ENCODE measurements at places on chromosomes 11 and 22.

- no peak for DNase-seq
These were observed 143.1 kb upstream of the SESN3 start for GRCh38 chr11:95374105-95374504.

DNA sequence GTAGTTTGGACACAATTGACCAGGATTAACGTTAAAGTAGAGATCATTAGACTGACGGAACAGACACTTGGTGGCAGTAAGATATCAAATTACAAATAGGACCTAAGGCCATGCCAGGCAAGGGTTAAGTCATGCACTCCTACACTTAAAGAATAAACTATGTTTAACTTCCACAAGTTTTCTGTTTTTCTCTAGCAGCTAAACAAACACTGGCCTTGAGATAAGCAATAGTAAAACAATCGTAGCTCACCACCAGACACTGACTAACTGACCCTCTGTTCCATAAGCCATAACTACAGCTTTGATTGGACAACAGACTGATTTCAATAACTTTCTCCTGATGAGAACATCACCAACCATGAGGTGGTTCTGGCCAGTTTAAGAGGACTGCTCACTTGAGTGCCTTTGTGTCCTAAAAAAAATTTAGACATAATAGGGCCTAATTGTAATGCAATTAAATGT, 2.0 kb upstream of the CEP126 start:
- no peak for DNase-seq

GRCh38 chr11:62398011-62398994, 20.5 kb upstream of the SCGB1A1 start:
- no peak for DNase-seq

- no peak for DNase-seq
These were observed 4.4 kb downstream of the CYB5R2 start for GRCh38 chr11:7668911-7669310.

GRCh38 chr11:128532572-128533091, 54.7 kb downstream of the ETS1 start:
- no peak for DNase-seq

- no peak for DNase-seq
These were observed 62.6 kb upstream of the OLFML1 start for GRCh38 chr11:7422544-7423331.

DNA sequence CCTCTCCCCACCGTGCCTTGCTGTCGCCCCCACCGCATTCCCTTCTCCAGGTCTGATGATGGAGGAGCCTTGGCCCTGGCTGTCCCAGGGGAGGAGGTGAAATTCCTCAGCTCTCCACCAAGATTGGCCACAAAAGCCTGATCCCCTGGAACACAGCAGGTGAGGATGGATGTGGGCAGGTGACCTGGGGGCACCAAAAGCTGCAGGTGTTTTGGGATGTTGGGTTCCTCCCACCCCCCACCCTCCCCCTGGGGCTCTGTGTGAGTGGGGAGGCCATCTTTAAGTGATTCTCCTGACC, 639 bp downstream of the TRIOBP start:
- DNase-seq, result no peak

- no peak for DNase-seq
These were observed 13.1 kb upstream of the RPL3 start for GRCh38 chr22:39332441-39333064.

GRCh38 chr11:33387996-33388395, 130.8 kb downstream of the HIPK3 start:
- no peak for DNase-seq

GRCh38 chr11:71420455-71421241, 27.5 kb downstream of the DHCR7 start:
- no peak for DNase-seq

DNA sequence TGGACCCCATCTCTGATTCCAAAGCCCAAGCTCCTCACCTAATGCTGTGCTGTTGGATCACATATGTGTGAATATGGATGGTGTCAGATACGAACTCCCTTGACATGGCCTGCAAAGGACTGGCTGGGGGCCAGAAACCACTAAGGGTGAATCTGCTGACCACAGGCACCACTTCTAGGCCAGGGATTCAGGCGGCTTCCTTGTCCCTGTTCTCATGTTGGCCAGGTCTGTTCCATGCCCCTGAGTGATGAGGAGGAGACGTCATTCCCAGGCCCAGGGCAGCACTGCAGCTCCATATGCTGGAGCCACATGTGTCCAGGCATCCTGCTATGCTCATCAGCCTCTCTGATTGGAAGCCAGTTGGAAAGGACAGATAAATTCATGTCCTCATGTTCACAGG, 130.0 kb upstream of the BDNF start:
- no peak for DNase-seq

DNA sequence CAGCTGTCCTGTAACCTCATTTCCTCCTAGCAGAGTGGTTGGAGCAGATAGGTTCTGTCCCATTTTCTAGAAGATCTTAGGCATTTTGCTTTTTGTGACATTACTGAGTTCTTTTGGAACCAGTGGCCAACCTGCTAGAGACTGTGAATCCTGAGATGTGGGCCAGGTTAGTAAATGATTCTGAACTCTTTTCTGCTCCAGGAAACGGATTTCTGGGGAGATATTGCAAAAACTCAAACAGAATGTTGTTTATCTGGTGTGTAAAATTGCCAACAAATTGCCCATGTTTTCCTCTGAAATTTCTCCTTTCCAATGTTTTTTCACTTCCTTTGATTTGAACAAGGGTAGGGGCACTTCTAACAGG, 32.7 kb downstream of the SLC6A5 start:
- DNase-seq, result no peak

- DNase-seq, result no peak
These were observed 562.5 kb downstream of the INSC start for GRCh38 chr11:15677181-15677580.

DNA sequence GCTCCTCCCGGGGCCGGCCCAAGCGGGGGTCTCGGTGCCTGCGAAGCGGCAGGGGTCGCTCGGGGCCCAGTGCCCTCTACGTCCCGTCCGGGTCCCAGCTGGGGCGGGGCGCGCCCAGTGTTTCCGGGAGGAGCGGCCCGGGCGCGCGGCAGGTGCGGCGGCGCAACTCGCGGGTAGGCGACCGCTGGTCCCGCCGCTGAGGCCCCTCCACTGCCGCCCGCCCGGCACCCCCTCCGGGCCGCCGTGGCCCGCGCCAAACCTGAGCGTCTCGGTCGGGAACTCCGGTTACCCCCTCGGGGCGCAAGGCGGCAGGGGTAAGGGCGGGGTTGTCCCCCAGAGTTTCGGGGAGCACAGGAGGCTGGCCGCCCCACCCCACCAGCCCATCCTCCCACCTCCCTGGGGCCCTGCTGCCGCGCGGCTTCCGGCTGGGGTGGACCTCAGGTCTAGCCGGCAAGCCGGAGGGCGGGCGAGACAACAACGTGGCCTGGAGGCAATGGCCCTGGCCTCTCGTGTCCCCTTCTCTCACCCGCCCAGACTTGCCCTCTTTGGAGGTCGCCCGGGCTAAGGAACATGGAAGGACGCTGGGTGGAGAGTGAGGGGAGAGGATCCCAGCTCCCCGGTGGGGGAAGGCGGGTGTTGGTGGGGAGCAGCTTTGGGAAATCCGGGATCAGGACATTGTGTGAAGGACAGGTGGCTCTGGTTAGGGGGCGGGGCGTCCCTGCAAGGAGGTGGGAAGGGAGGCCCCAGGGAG, 398 bp upstream of the CRACR2B start:
- no peak for DNase-seq

DNA sequence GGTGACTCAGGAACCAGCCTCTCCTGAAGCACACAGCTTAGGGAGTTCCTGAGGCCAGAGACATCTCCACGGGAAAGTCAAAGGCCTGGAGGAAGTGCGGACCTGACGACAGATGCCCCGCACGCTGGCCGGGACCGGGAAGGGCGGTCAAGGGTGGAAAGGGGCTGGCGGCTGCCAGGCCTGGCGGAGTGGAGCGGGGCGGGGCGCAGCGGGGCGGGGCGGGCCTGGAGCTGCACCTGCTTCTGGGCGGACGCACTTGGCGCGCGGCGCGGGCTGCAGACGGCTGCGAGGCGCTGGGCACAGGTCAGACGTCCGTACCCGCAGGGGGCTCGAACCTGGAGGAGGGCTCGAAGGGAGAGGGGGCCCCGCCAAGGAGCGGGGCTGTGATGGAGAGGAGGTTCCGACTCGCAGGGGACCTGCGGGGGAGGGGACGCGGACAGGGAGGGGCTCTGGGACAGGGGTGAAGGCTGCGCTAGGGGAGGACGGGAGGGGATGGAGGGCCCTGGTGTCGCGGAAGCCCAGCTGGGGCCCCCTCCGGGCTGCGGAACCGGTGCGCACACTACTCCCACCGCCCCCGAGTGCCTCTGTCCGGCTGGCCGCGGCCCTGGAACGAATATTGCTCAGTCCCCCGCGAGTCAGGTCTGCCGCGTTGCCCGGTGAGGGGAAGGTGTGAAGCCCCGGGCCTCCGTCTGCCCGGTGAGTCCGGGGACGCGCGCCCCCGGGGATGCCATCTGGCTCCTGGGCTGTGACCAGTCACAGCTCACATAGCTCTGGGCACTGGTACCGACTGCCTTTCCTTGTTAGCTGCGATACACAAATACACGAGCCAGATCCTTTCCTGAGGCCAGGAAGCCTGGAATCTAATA, at the start of gene TMEM45B:
TMEM45B (plus strand) TSS at position 253 of the 866 bp plus-strand sequence. CDS start 36,635 bp downstream, outside the sequence.
- no peak for DNase-seq

GRCh38 chr22:46777609-46777970, 15.1 kb downstream of the TBC1D22A start:
- no peak for DNase-seq

- DNase-seq, result no peak
These were observed 123.9 kb downstream of the CTNND1 start for GRCh38 chr11:57885298-57886050.

DNA sequence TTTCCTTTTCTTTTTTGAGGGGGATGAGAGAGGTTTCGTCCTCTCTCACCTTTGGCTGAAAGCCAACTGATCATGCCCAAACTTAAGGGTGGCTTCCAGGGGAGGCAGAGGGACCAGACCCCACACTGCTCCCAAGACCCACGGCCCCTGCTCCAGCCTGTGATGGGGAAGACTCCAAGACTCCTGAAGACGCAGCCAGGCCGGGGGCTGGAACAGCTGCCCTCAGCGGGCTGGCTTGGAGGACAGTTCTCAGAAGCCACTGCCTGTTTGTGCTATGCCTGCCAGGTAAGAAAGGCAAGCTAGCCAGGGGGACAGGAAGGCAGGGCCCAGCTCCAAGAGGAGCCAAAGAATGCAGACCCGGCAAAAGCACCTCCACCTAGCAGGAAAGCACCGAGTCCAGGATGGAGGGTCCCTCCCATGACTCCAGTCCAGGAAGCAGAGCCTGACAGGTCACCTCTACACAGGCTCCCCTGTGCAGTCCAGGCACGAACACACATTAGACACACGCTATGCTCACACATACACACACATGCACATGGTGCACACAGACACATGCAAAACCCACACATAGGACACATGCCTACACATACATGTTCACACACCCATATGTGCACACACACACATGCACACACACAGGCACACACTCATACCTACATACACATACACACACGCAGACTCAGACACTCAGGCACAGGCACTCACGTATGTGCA, 31.3 kb downstream of the GNB1L start:
- DNase-seq, result no peak

- DNase-seq, result no peak
These were observed 12.8 kb downstream of the ARAP1 start for GRCh38 chr11:72739240-72740059.

- DNase-seq, result peak; percentile 80
These were observed at the start of gene FRMD8 for GRCh38 chr11:65386307-65387140. FRMD8 (plus strand) TSS chr11:65386637; CDS start chr11:65387037, 400 bp downstream.

GRCh38 chr22:47191671-47192650, 429.5 kb downstream of the TBC1D22A start:
- DNase-seq, result no peak

DNA sequence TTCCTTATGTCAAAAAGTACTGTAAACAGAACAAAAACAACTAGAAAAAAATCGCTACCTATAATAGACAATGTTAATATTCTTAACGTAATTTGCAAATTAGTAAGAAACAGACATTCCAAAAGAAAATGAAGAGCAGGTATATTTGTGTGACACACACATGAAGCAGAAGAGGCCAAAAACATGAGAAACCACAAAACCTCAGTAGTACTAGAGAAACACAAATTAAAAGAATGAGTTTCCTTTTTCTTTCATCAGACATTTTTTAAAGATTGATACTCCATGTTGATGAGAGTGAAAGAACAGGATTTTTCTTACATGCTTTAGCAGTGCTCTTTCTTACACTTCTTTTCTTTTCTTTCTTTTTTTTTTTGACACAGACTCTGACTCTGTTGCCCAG, 34.2 kb upstream of the PCF11 start:
- no peak for DNase-seq

DNA sequence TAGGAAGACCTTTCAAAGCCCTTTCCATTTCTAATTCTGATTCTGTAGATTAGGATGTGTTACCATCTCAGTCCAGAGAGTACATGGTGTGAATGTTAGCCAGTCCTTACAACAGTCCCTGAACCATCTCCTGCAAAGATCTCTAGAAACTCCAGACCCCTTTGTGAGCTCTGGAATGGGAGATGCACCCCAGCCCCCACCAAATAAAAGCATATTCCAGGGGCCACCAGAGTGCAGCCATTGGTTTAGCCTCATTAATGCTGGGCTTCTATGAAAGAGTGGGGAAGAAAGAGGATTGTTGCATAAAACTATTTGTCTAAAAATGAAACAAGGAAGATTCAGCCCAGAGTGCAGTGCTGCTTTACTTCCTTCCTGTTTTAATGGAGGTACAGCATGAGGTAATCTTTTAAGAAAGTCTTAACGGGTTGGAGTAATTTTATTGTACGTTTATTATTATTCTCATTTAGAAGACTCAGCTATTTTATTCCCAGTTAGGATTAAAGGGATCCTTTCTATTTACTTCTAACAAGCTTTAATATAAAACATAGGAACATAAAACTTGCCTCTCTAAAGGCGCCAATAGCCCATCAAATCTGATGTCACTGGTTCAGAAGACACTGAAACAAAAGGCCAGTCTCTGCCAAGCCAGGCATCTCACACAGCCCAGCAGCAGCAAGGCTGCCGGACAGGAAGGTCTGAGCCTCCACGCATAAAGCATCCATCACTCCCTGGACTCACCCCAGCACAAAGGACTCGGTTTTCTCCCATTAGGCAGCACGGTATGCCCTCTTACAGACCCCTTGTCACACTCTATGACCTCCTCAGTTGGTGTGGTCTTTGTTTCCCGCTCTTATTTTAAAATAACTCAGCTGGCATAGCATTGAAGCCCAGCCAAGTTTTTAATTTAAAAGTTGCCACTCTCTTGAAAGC, 203.9 kb upstream of the BLID start:
- DNase-seq, result no peak

DNA sequence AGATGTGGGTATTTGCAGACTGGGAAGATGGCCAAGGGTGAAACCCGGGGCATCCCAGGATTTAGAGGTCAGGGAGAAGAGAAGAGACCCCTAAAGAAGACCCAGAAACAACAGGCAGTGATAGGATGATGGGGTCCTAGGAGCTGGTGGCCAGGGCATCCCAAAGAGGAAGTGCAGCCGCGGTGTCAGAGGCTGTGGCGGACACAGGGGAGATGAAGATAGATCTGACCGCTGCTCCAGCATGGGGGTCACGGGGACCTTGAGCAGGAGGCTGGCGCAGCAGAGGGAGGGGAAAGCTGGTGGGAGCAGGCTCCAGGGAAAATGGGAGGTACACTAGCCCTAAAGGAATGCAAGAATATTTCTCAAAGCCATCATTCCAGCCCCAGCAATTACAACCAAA, 47.3 kb downstream of the CTTN start:
- DNase-seq, result no peak

- DNase-seq, result no peak
These were observed 106.0 kb downstream of the EFCAB6 start for GRCh38 chr22:43706151-43706550.

All from activated gamma-delta T cell treated with anti-CD3 and anti-CD28 coated beads, Interleukin-2, amount 50 U/mL, for 16 hours (primary cell).